ENCODE measurements at places on chromosomes 12 and 14.

GRCh38 chr12:98471085-98471484 lies 44.3 kb upstream of the TMPO start:
- DNase-seq = no peak

- no peak for DNase-seq
These were observed 214.0 kb upstream of the RTL1 start for GRCh38 chr14:101117543-101117942.

GRCh38 chr12:4006743-4007142 lies 133.5 kb upstream of the PARP11 start:
- DNase-seq = no peak

GRCh38 chr14:101196051-101196712 lies 292.7 kb upstream of the RTL1 start:
- DNase-seq = no peak

DNA sequence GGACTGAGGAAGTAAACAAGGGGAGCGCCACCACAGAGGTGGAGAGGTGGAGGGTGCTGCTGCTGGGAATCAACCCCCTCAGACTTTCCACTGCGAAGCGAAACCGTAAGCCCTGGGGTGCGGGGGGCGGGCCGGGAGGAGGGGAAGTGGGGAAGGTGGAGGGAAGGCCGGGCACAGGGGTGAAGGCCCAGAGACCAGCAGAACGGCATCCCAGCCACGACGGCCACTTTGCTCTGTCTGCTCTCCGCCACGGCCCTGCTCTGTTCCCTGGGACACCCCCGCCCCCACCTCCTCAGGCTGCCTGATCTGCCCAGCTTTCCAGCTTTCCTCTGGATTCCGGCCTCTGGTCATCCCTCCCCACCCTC lies at the start of gene LAG3:
Gene LAG3, plus strand, starts transcription at position 190 of the 365 bp plus-strand sequence. CDS start 333 bp downstream, outside the sequence.
- DNase-seq = peak; percentile 38

GRCh38 chr12:12611512-12612306 lies at the start of gene CREBL2:
Gene CREBL2 (plus strand): TSS chr12:12611876. CDS start chr12:12612173, 297 bp downstream.
- DNase-seq = peak; percentile 90

- no peak for DNase-seq
These were observed 622.9 kb downstream of the RPS29 start for GRCh38 chr14:48963231-48963790.

- DNase-seq = no peak
These were observed 172.9 kb downstream of the CEP128 start for GRCh38 chr14:80768646-80769045.

- no peak for DNase-seq
These were observed 62.7 kb downstream of the TTC7B start for GRCh38 chr14:90753456-90754005.

GRCh38 chr12:53988541-53989226 lies 3.7 kb downstream of the HOXC10 start:
- no peak for DNase-seq

DNA sequence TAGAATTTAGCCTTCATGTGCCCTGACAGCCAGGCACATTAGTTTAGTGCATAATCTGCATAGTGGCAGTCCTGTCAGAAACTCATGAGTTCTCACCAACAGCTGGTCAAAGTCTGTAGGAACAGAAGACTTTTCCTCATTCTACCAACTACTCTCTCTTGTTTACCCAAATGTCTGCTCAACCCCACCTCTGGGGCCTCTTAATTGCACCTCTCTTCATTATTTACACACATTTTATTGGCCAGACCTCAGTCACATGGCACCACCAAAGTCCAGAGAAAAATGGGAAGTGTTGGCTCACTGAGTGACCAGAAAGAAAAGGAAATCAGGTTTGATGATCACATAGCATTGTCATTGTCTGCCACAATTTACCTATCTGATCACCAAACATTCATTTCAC lies 114.6 kb upstream of the PLXNC1 start:
- DNase-seq = no peak

- DNase-seq = no peak
These were observed 18.5 kb upstream of the BHLHE41 start for GRCh38 chr12:26143291-26143690.

- no peak for DNase-seq
These were observed 116.2 kb downstream of the NUAK1 start for GRCh38 chr12:106022568-106023012.

DNA sequence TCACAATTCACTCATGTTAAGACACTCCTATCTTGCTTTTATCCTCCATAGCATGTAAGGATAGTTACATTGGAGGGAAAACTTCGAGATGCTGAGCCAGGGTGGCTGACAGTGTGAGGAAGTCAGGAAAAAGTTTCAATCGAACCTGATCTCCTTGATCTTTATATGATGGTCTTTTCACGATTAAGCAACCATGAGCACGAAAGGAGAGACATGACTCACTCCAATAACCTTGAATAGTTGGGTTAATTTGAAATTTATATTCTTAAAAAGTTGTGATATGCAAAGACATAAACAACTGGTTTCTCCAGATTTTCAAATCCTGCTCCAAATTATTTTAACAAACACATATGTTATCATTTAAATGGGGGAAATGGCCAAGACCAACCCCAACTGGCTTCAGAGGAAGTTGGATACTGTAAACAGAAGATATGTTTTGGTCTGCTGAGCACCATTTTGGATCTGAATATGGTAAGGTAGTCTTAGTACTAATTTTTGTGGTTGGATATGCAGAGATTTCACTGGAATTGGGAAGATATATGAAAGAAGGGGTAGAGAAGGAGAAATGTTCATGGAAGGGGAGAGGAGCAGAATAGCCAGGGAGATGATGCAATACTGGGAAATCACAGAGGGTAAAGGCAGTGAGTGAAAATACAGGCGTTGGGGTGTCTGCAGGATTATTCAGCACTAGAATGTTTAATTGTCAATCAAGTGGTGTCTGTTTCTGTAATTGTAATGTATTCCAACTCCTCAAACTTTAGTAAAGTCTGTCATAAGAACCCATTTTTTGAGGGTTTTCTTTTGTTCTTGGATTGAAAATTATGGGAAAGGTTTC lies 185.2 kb upstream of the SLC38A2 start:
- DNase-seq = no peak

- DNase-seq = no peak
These were observed 437.6 kb downstream of the RERGL start for GRCh38 chr12:17652436-17652835.

DNA sequence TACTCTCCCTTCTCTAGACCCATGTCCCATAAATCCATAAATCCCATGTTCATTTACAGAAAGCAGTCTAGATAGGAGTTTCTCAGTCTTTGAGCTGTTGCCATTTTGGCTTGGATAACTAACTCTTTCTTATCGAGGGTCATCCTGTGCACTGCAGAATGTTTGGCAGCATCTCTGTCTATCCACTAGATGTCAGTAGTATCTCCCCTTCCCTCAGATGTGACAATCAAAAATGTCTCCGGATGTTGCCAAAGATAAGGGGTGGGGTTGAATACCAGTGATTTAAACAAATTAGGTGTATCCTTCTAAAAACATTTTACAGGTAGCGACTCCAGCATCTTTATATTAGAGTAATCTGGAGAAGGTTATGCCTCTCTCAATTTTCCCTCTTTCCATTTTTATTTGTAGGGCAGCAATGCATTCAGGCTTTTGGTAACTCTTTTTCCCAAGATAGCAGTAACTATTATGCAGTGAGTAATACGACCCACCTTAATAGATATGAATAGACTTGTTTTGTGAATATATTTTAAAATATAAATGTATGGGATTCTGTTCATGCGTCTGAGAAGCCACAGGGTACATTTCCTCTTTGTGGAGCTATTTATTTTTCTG lies 100.7 kb downstream of the LRRK2 start:
- peak; percentile 12 for DNase-seq

- no peak for DNase-seq
These were observed 126.3 kb downstream of the KIF26A start for GRCh38 chr14:104264495-104265265.

GRCh38 chr14:33956640-33957039 lies 5.8 kb upstream of the EGLN3 start:
- no peak for DNase-seq

GRCh38 chr12:12887471-12887870 lies 3.9 kb upstream of the GPRC5A start:
- DNase-seq = no peak

- no peak for DNase-seq
These were observed 29.4 kb downstream of the BCAT1 start for GRCh38 chr12:24919346-24920001.

DNA sequence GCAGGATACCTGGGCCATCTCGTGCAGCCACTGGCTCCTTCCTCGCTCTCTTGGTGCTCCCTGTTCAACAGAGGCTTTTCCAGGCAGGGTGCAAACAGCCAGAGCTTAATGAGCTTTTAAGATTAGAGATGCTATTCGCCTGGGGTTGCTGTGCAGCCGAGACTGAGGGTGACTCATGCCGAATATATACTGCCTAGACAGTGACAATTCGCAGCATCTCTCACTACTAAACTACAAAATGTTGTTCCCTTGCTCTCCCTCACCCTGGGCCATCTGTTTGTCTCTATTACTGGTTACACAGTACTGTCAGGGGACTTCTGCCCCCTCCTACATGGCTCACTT lies 26.0 kb upstream of the TESC start:
- DNase-seq = no peak

DNA sequence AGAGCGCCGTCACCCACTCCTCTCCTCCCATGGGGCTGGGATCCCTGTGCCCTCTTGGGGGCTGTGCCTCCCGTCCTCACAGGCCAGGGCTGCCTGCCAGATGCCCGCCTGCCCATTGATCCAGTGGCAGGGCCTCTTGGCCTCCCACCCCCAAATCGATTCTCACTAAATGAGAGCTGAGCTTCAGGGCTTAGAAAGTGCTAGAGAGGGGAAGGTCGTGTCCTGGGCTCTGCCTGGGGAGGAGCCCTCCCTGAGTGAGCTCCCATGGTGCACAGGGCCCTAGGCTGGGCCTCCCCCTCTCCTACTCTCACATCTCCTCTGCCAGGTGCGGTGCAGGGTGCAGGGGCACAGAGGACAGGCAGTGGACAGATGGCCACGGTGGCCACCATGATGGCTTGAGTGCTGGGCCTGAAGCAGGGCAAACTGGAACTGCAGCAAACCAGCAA lies 9.2 kb downstream of the BEGAIN start:
- no peak for DNase-seq

DNA sequence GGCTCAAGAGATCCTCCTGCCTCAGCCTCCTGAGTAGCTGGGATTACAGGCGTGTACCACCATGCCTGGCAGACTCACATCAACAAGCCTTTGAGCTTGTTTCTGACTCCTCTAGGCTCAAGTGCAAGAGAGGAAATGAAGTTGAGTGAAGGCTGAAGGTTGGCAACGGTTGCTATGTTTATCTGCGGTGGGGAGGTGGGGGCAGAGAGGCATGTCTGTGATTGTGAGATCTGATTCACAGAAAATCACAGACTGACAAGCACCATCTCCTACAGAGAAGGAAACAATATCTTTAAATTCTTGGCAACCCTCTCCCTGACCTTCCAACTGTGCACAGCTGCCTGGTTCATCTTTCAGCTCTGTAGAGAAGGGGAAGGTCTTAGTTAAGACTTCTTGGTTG lies 22.1 kb upstream of the NINJ2 start:
- peak; percentile 92 for DNase-seq

DNA sequence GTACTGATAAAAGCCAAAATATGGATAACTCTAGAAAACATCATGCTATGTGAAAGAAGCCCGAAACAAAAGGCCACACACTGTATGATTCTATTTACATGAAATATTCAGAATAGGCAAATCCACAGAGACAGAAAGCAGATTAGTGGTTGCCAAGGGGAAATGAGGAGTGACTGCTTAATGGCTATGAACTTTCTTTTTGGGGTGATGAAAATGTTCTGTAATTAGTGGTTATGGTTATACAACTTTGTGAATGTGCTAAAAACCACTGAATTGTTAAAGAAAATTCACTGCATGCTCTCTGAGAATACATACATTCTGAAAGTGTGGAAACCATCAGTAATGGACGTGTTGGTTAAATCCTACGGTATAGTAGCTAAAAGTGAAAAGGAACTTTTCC lies 39.9 kb upstream of the STON2 start:
- DNase-seq = no peak

- no peak for DNase-seq
These were observed 21.4 kb upstream of the CLEC4D start for GRCh38 chr12:8491646-8492530.

DNA sequence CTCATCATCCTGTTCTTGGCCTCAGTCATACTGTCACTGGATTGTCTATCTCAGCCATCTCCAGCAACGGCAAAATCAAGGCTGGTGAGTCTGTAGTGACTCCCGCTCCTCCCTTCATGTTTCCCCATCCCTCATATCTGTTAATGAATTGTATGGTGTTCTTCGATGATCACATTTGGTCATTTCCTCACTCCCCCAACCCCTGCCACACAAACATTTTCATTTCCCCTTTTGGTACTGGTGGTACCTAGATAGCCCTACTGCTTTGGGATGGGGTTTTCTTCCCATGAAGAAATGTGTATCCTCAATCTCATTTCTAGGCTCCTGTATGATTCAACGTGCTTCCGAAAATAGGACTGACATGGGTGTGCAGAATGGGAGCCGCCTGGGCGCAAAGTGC lies 2.7 kb upstream of the KLHL33 start:
- no peak for DNase-seq

DNA sequence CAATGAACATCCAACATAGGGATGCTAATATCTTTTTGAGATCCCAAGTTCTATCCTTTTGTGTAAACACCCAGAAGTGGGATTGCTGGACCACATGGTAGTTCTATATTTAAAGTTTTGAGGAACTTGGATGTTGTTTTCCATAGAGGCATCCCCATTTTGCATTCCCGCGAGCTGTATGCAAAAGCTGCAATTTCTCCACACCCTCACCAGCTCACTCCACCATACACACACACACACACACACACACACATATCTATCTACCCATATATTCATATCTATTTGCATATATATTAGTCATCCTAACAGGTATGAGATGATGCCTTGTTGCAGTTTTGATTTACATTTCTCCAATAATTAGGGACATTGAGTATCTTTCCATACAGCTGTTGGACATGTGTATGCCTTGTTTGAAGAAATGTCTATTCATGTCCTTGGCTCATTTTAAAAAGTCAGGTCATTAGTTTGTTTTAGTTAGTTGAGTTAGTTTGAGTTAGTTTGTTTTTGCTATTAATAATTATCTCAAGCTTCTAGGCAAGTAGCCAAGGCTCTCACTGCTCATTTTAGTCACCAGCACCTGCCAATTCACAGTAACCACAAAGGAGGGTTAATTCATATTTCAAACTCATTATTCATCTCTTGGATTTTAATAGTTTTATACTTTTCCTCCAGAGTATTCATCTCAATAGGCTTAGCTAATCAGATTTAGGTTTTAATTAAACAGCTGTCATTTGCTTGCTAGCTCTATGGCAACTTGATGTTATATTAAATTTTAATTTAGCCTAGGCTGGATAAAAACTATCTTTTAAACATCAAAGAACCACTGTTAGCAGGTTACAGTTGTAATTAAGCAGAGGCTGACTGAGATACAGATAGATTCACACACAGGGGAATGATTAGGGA lies 1435.9 kb upstream of the TMEM132C start:
- DNase-seq = no peak

- no peak for DNase-seq
These were observed 170.9 kb downstream of the GRIP1 start for GRCh38 chr12:66508025-66508424.

DNA sequence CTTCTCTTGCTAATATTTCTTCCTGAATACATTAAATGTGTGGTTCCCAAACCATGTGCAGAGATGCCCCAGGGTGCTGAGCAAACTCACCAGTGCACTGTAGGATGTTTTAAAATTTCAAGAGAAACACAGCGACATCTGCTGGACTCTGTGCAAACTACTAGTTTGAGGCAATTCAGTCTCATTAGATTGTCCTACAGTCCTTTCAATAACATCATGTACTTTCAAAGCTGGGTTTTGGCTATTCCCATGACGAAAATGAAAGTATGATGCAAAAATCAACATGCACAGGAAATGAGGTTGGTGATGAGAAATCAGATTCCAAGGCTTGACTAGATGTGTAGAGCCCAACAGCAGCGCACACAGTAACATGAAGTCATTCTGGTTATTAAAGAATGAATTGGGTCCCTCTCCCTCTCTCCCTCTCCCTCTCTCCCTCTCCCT lies 66.3 kb downstream of the CLIP1 start:
- DNase-seq = peak; percentile 63
